ENCODE measurements at places on chromosomes 11 and 22.

- DNase-seq: no peak
Observed at GRCh38 chr22:46763051-46763705, 728 bp downstream of the TBC1D22A start.

GRCh38 chr11:86444981-86445380 is 70.3 kb downstream of the CCDC81 start:
- DNase-seq: no peak

DNA sequence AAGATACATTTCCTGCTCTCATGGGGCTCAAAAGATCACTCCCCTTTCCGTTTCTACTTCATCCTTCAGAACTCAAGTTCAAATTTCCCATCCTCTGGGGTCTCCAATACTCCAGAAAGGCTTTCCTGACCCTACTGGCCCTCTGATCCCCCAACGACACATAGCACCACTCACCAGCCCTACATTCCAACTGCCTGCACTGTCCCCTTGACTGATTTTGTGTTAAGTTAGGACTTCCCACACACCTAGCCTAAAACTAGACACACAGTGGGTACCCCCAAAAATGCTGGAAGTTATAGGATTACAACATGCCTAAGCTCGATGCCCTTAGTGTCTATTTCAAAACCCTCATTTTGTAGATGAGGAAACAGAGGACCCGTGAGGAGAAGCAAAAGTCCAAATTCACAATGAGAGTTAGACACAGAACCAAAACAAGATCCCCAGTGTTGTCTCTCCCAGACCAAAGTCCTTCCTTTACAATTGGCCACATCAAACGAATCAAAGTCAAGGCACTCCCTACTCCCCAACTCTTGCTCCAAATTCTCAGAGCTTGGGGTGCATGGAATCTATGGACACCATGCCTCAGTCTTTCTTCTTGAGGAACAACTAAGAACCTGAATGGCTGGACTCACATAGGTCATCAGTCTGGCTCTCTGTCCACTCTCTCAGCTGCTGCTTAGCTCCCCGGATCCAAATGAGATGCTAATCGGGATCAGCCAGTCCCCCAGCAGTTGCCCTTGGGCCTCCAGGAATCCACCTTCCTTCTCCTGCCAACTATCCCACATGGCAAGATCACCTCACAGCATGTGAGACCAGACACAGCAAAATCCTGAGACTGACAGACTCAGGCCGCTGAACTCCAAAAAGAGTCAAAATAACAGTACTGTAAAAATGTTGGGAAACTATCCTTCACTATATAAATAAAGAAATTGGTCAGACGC is 1.7 kb downstream of the CLPB start:
- no peak for DNase-seq

GRCh38 chr11:44286268-44286880 is 23.6 kb downstream of the ALX4 start:
- DNase-seq: no peak

DNA sequence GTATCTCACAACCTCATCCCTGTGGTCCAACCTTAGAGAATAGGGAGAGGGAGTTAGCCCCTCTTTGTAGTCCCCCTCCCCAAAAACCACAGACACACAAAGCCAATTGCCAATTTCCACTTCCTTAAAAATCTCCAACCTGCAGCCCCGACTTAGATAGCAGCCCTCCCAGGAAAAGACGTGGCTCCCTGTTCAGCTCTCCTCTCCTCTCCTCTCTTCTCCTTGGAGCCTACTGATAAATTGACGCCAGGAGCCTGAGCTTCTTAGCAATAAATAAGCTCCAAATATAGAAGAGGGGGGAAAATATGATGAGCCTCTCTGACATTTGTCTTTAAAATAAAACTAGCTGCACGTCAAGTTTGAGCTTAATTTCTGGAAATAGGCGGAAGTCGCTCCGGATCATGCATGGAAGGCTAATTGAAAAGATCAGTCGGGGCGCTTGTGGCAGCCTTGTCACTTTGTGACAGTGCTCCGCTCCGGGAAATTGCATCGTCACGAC is 7.3 kb downstream of the PAX6 start:
- no peak for DNase-seq

GRCh38 chr22:18983120-18983651 is 47.1 kb upstream of the PRODH start:
- no peak for DNase-seq

DNA sequence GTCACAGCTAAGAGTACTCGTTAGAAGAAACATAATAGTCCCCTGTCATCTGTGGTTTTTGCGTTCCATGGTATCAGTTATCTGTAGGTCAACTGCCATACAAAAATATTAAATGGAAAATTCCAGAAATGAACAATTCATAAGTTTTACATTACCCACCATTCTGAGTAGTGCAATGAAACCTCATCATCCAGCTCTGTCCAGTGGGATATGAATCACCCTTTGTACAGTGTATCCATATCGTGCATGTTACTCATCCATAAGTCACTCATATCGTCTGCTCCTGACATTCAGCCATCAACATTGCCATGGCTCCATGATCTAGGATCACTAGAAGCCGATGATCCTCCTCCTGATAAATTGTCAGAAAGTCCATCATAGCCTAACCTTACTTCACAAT is 174.9 kb upstream of the C11orf87 start:
- DNase-seq: no peak

- DNase-seq: no peak
Observed at GRCh38 chr11:80846442-80846841, 1405.6 kb upstream of the TENM4 start.

DNA sequence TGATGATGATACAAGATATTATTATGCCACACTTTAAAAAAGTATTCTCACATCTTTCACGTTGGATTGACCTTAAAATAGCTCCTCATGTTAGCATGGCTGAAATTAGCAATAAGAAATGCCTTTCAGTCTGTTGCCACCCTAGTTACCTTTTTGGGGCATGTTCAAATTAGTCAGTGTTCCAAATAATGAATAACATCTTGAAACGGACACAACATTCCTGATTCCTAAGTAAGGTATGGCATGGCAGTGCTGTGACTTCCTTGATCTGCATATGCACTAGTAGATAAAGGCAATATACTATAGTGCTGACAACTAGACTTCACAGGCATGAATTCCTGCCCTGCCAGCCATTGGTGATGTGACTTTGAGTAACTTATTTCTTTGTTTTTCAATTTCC is 914.5 kb downstream of the METTL15 start:
- DNase-seq: no peak

GRCh38 chr11:84390441-84391078 is 1104.4 kb upstream of the CCDC90B start:
- DNase-seq: no peak

- no peak for DNase-seq
Observed at GRCh38 chr11:131895865-131896264, 525.5 kb downstream of the NTM start.

DNA sequence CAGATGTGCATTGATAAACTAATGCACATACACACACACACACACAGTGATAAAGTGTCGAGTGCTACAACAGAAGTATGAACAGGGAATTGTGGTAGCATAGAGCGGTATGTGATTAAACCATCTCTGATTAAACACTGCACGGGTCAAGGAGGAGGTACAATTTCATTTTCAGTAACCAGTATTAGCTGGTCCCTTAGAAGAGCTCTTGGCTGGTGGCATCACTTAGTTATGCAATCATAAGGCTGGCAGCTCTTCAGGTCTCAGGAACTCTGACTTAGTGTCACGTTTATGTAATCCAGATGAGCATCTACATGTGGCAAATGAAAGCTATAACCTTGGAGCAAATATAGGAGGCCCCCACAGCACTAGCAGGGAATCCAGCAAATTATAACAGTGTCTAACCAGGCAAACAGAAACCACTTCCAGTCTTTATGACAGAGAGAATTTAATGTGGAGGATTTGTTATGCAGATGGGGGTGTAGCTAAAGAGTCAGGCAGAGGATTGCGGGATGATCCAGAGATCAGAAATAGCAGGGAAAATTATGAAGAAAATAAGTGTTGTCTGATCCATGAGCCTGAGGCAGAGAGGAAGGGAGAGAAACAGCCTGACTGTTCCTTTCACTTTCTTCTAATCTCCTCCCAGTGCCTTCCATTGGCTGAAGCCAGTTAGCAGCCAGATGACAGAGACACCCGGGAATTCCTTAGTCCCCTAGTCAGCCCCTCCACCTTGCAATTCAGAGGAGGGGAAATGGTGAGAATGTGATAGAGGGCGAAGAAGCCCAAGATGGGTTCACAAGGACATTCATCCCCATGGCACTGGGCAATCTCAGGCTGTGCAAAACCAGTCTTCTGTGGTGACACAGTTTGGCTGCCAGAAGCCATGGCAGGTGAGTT is 533.1 kb upstream of the TENM4 start:
- DNase-seq: no peak

DNA sequence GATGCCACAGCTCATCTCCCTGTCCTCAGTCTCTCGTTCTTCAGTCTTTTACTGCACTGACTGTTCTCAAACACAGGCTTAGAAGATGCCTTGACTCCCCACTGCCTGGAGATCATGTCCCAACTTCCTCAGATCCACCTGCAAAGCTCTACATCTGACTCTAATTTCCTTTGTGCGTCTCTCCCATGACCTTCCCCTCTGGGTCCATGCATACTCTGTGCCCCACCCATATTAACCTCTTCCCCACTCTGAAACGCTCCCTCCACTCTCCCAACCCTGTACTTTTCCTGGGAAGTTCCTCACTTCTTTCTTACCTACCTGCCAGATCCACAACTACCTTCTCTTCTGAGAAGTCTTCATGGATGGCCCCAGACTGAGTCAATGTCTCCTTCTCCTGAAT is 16.6 kb downstream of the IRAG1 start:
- no peak for DNase-seq

GRCh38 chr11:7909585-7910285 is 21.3 kb downstream of the OR10A6 start:
- no peak for DNase-seq

GRCh38 chr11:119772641-119773415 is 43.8 kb upstream of the NECTIN1 start:
- no peak for DNase-seq

- DNase-seq: no peak
Observed at GRCh38 chr11:16001899-16002426, 354.4 kb downstream of the SOX6 start.

DNA sequence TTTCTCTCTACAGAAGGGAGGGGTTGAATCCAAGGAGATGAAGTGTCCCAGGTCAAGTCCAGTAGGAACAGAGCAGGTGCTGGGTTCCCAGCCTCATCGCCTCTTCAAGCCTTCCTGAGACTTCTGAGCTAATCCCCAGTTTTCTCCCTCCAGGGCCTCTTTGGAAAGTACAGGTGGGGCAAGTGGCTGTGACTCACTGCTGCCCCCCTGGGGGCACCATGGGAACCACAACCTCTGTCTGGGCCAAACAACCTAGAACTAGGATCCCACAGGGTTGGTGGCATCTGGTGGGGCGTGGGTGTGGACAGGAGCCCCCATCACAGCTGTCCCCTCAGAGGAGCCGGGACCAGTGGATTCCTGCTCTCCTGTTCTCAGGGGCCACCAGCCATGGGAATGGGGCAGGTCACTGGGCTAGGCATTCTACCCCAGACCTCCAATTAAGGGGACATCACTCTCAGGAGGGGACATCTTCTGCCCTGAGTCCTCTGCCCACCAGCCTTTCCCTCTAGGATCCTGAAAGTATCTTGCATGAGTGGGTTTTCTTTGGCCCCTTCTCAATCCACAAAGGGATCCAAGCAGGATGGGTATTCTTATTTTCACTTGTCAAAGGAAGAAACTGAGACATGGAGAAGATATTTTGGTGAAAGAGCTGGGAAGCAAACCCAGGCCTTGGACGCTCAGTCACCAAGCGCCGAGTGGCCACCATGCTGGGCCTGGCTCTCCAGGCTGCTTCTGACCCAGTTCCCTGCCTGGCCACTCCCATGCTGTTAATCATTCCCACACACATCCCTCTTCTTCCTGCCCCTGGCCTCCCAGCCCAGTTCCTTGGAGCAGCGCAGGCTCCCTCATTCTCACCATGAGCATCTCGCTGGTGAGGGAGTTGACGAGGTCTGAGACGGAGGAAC is 23.8 kb downstream of the LRRC10B start:
- peak; percentile 32 for DNase-seq

- DNase-seq: no peak
Observed at GRCh38 chr11:11572386-11572785, 49.4 kb downstream of the GALNT18 start.

DNA sequence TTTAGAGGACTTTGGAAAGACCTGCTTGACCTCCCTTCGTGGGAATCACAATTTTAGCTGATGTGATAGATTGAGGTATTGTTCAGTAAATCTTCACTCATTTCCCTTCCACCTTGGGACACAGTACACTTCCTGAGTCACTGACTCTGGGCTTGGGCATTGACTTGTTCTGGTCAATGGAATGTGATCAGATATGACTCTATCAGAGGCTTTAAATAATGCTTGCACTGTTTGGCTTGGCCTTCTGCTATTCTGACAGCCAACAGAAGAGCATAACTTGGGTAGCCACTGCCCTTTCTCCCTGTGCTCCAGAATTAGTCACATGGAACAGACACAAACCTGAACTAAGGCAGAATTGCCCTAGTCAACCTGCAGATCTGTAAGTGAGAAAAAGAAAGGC is 12.5 kb downstream of the PRR5L start:
- no peak for DNase-seq

- DNase-seq: no peak
Observed at GRCh38 chr22:21865041-21865440, 2.4 kb downstream of the MAPK1 start.

DNA sequence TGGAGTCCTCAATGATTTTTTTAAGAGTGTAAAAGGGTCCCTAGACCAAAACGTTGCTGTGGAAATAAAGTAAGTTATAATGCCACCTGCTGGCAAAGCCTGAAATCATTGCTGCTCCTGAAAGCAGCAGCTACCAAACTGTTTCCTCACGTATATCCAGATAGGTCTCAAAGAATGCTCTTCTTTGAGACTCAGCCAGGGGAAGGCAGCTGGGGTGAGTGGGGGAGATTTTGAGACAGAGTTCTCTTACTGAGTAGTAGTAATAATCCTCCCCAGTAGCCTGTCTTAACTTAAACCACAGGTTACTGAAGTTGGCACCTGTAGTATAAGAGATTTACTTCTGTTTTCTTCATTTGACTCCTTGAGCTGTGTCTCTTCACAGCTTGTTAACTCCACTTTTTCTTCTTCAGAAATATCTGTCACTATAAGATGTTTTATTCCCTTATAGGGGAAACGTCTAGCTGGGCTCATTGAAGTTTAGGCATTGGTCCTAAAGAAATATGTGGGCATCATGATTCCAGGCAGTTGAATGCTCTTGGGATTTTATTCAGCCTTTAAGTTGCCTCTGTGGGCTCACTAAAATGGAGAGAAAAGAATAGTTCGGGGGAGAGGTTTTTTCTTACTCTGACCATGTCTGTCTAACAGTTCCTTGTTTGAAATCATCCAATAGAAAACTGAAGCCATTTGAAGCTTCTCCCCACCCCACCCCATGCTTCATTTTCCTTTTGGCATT is 77.9 kb downstream of the BTBD10 start:
- DNase-seq: no peak

DNA sequence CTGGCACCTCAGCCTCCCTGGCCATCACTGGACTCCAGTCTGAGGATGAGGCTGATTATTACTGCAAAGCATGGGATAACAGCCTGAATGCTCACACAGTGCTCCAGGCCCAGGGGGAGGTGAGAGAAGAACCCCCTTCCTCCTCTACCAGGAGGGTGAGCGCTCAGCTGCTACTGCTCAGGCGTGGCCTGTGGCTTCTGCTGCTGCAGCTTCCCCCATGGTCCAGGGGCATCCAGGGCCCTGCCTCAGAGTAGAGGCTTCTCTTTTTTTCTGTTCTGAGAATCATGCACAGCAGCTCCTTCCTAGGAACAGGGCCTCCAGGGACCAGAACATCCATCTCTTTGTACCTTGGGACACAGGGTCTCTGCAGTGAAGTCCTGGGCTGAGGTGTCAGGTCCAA is 83.1 kb downstream of the VPREB1 start:
- DNase-seq: no peak
